ENCODE measurements at places on chromosomes 7 and 10.

GRCh38 chr7:91408388-91409154 lies 144.3 kb downstream of the FZD1 start:
- no peak for DNase-seq

DNA sequence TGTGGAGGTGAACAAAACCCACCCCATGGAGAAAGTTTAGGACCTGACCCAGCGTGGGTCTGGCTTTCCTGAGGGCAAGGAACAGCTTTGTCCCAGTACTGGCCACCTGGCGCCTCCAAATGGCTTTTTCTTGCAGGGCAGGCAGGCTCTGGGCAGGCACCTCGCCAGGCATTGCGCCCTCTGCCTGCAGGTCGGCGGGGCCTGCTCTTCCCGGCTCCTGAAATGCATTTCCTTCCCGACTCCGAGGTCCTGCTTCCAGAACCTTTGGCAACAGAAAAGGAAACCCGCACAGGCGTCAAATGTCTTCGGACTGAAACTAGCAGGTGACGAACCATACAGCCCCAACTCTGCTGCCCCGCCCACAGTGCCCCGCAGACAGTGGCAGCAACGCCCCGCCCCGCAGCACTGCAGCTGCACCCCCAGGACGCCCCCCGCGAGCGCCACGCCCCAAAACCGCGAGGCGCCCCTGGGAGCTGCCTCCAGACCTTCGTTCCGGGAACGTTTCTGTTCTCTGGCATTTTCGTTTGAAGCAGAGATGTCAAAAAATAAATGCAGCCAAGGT lies 65.5 kb downstream of the C10orf143 start:
- DNase-seq = peak; percentile 48

- DNase-seq = no peak
Observed at GRCh38 chr7:36755484-36755883, 31.2 kb upstream of the AOAH start.

GRCh38 chr7:155459700-155460461 lies 2.0 kb downstream of the EN2 start:
- DNase-seq = no peak

- DNase-seq = no peak
Observed at GRCh38 chr7:111390000-111390399, 172.3 kb downstream of the IMMP2L start.

- peak; percentile 28 for DNase-seq
Observed at GRCh38 chr7:25624833-25625232, 396.5 kb upstream of the NPVF start.

Measured in fibroblast of mammary gland (primary cell).